ENCODE measurements at places on chromosomes 3 and 15. TPM values are rescaled to one million over a fixed set of nuclear protein-coding genes. Genes with fewer than 3 reads are reported as not detected.
A peak's percentile ranks its signal among the peaks of the same experiment; 100 is the strongest.

PLA2G4F gene
- not detected for total RNA-seq

GTF2E1 gene
- total RNA-seq: 19.8 TPM

SH3GL3 gene
- total RNA-seq: not detected

SAMMSON gene
- not detected for total RNA-seq

CLRN1 gene
- not detected for total RNA-seq

SLC9C1 gene
- total RNA-seq: not detected

DNA sequence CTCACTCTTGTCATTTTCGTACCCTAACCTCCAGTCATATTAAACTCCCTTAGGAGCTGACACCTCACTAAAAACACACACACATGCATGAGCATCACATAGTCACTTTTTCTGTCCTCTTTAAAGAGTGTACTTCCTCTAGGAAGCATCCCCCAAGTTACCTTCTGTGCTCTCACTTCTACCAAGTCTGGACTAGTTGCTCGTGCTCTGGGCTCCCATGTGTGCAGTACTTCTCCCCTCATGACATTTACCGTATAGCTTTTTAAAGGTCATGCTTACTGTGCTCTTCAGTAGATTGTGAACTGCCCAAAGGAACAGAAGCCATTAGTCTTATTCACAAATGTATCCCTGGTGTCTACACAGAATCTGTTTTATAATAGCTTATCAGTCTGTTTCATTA is 42.0 kb downstream of the CRYBG3 start:
- no peaks in the 10 kb centered on the region for H3K27me3 ChIP-seq
- no peak overlapping the region for H3K4me3 ChIP-seq
- peaks cover 4% of the 10 kb centered on the region for H3K4me1 ChIP-seq

- H3K36me3 ChIP-seq: no peaks in the 10 kb centered on the region
- H3K4me3 ChIP-seq: no peak overlapping the region
- peaks cover 14% of the 10 kb centered on the region for H3K27me3 ChIP-seq
- H3K27ac ChIP-seq: no peak overlapping the region
- no peak for DNase-seq
- peaks cover 17% of the 10 kb centered on the region for H3K4me1 ChIP-seq
Observed at GRCh38 chr3:70855149-70855548, 542.7 kb upstream of the MDFIC2 start.

DNA sequence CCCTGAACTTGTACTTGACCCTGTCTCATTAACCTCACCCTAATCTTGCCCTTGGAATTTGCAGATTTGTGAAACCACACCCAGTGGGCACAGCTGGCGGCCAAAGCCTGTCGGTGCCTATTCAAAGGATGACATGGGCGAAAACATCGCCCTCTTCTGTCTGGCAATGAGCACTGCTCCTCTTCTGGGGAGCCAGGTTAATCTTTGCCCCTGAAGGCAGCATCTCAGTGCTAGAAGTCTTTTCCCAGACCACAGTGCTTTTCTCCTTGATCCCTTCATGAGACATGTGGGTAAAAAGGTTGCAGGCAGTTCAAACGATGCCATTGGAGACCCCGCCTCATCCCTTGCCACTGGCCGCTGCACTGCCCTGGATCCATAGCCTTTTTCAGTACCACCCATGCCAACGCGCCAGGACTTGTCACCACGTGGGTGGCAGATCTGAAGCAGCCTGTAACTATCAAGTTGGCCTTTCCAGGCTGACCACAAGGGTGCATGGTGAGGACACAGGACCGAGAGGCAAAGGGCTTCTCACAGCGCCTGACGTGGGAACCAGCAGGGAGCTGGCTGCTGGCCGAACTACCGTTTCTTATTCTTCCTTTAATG is 6.5 kb upstream of the DNASE1L3 start:
- H3K4me1 ChIP-seq: peaks cover 37% of the 10 kb centered on the region
- peak; percentile 71 for DNase-seq
- H3K36me3 ChIP-seq: no peaks in the 10 kb centered on the region
- H3K27ac ChIP-seq: no peak overlapping the region

GRCh38 chr3:152205097-152205593 is 63.6 kb upstream of the MBNL1 start:
- DNase-seq: no peak
- H3K27ac ChIP-seq: peak overlapping the region; percentile 89
- peak overlapping the region; percentile 79 for H3K4me3 ChIP-seq
- H3K27me3 ChIP-seq: no peaks in the 10 kb centered on the region

DNA sequence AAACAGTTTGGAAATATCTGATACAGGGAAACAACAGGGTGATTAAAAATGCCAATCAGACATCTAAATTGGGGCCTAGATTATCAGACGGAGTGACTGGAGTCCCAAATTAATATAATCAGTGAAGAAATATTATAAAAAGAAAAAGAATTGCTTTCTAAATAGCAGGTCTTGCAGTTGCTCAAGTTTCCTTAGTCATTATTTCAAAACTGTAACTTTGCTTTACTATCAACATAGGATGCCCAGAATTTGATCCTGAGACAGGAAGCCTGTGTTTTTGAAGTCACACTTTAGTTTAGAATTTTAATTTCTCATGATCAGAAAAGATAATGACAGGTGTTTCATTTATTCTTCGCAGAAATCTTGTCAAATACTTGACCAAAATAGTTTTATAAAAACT is 105.9 kb downstream of the IL1RAP start:
- H3K4me1 ChIP-seq: peaks cover 51% of the 10 kb centered on the region
- H3K4me3 ChIP-seq: no peak overlapping the region
- H3K36me3 ChIP-seq: peaks cover 25% of the 10 kb centered on the region
- H3K27ac ChIP-seq: peak overlapping the region; percentile 18

DNA sequence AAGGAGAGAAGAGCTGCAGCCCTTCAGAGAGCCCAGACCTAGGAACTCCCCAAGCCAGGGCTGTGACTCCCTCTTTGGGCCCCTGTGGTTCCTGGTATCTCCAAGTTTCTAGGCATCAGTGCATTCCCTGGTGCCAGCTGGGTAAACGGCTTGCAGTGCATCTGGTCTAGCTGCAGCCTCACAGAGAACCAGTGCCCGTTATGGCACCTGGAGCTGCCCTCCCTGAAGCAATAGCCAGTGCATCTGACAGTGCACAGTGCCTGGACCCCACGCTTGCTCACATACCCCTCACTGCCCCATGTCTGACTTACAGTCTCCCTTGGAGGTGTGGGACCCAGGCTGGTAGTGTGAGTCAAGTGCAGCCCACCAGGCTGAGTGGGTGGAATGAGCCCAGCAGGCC is 52.1 kb downstream of the LSAMP start:
- no peaks in the 10 kb centered on the region for H3K27me3 ChIP-seq
- no peaks in the 10 kb centered on the region for H3K4me1 ChIP-seq
- no peak for DNase-seq
- no peaks in the 10 kb centered on the region for H3K36me3 ChIP-seq

GRCh38 chr15:55230953-55231352 is 34.2 kb upstream of the RSL24D1 start:
- no peak for DNase-seq
- H3K36me3 ChIP-seq: peaks cover 57% of the 10 kb centered on the region
- H3K4me3 ChIP-seq: no peak overlapping the region
- H3K27me3 ChIP-seq: no peaks in the 10 kb centered on the region
- H3K4me1 ChIP-seq: peaks cover 44% of the 10 kb centered on the region

DNA sequence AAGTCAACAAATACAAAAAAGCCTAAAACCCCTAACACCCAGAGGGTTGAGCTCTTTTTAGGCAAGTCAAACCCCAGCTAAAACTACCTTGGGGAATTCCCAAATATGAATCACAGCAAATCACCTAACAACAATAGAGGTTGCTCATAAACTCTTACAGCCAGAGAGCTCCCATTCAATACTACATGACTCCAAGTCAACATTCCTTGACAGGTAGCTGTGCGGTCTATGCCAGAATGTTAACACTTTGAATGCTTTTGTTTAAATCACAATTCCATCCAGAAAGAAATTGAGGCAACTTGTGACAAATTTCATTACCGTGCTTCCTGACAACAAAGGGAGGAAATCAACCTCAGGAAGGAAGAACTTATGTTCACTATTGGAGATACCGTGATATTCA is 7.5 kb upstream of the UACA start:
- H3K27ac ChIP-seq: no peak overlapping the region
- DNase-seq: no peak
- no peak overlapping the region for H3K4me3 ChIP-seq
- peaks cover 7% of the 10 kb centered on the region for H3K4me1 ChIP-seq
- H3K36me3 ChIP-seq: no peaks in the 10 kb centered on the region
- peaks cover 13% of the 10 kb centered on the region for H3K27me3 ChIP-seq

DNA sequence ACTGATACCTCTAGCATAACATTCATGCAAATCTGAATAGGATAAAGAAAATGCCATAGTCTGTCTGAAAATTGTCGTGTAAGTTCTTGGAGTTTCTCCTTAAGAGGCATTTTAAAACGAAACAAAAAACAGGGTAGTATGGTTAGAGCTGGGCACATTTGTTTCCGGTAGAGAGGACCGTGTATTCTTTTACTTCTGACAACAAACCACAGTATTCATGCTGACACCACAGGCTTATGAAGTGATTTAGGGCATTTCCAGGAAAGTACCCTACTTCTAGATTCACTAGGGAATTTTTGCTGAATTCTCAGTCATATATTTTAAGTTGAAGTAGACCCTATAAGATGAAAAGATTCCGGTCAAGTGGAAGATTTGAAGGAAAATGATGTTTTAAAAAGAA is 541.3 kb downstream of the UNC13C start:
- peaks cover 2% of the 10 kb centered on the region for H3K27me3 ChIP-seq
- no peak overlapping the region for H3K27ac ChIP-seq
- no peak for DNase-seq
- H3K4me3 ChIP-seq: no peak overlapping the region
- peaks cover 12% of the 10 kb centered on the region for H3K4me1 ChIP-seq
- no peaks in the 10 kb centered on the region for H3K36me3 ChIP-seq

All from activated CD4-positive, alpha-beta memory T cell treated with anti-CD3 and anti-CD28 coated beads for 36 hours (primary cell).